Stimulated activated memory B cell treated with anti-CD40 and anti-IgM and Interleukin-4, amounts not matched to agents 10 μg/mL and 1 μg/mL and 100 μg/mL, for 72 hours (primary cell): ENCODE measurements at places on chromosomes 3 and 15.

GRCh38 chr3:131079086-131079485 is 52.4 kb downstream of the NEK11 start:
- ATAC-seq, result no peak

GRCh38 chr3:65339192-65339740 is 651.5 kb upstream of the ADAMTS9 start:
- ATAC-seq, result no peak

GRCh38 chr15:85155360-85155759 is 173.7 kb downstream of the PDE8A start:
- no peak for ATAC-seq

- no peak for ATAC-seq
These were observed 1.4 kb upstream of the NSMCE3 start for GRCh38 chr15:29270976-29271375.

GRCh38 chr3:196554205-196554604 is 14.1 kb downstream of the WDR53 start:
- no peak for ATAC-seq

DNA sequence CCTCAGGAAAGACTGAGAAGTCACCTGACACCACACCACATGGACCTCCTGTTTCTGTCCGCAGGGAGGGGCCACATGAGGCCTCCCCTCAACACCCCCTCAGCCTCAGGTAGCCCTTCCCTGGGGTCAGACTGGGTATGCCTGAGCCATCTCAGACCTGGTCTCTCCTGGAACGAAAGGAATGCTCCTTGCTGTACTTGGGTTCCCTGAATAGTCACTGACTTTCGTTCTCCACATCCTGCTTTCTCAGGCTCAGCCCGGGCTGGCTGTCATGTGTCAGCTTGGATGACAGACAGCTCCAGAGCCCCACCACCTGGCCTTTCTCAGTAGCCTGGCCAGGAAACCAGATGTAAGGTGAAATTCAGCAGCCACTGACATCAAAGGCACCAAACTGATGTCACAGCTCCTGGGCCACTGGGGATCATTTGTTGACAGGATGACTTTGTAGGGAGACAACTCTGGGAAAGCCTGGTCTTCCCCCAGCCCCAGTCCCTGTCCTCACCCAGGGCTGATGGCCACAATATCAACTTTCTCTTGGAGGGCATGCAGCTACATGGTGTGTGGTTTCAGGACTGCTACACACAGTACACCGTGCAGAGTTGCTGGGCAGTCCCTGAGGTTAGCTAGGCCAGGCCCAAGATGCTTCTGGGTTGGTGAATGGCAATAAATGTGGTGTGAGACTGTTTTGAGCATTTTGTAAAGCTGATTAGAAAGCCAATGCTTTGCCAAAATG is 141.4 kb upstream of the MRPS22 start:
- ATAC-seq, result no peak

- no peak for ATAC-seq
These were observed 833.7 kb downstream of the ROBO2 start for GRCh38 chr3:77873598-77873997.

DNA sequence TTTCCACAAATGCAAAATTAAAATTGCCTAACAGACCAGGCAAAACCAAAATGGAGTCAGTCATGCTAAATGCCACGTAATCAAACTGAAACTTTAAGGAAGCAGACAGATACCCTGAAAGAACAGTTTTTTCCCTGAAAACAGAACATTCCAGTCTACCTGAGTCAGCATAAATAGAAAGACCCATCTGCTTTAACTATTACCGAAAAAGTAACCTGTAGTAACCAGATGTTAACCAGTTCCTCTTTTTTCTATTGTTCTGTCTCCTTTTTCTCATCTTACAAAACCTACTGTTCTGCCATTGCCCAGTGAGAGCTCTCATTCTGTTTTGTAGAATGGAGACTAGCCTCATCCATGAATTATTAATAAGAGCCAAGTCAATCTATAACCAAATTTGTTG is 286.0 kb downstream of the CACNA2D3 start:
- no peak for ATAC-seq

- no peak for ATAC-seq
These were observed 4.5 kb downstream of the EIF3J start for GRCh38 chr15:44541282-44541958.

- peak; percentile 0 for ATAC-seq
These were observed 18.7 kb downstream of the ZNF80 start for GRCh38 chr3:114218578-114219185.

- no peak for ATAC-seq
These were observed 246.4 kb upstream of the LRIG1 start for GRCh38 chr3:66747261-66747660.

GRCh38 chr15:68385240-68385561 is 46.8 kb downstream of the ITGA11 start:
- no peak for ATAC-seq

- no peak for ATAC-seq
These were observed 67.8 kb downstream of the TTC23 start for GRCh38 chr15:99181545-99181971.

DNA sequence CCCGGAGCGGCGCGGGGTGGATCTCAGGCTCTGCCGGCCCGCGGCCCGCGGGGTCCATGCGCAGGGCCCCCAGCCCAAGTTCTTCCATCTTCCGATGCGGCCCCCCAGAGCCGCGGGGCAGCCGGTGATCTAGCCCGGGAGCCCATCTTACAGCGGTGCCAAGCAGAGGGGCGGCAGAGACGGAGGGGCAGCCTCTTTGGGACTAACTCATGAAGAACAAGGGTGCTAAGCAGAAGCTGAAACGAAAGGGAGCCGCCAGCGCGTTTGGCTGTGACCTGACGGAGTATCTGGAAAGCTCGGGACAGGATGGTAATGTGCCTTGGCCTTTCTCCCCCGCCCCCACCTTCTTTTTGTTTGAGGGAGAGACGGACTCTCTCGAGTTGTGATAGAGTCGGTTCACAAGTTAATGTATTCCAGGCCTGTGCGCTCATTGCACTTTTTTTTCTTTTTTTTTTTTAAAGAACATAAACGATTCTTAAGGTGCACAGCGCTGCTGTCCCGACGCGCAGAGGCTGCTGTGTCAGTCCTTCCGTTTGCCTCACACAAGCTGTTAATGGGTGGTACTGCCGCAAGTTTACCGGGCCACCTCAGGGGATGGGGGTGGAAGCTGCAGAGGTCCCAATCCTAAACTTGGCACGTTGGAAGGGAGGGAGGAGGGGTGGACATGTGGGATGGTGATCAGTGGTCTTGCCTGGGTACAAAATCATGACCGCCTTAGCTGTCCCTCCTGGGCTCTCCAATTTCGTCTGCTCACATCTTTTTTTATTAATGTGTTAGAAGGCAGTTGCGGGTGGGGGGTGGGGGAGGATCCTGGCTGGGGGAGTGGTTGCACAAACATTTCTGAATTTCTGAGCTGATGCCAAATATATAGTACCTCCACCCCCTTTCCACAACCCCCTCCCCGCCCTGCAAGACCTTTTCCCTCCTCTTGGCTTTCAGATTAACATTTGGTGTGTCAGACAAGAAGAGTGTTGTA is 801 bp downstream of the ARHGAP31 start:
- peak; percentile 64 for ATAC-seq

GRCh38 chr3:72473156-72473555 is 375.1 kb downstream of the SHQ1 start:
- ATAC-seq, result peak; percentile 51

DNA sequence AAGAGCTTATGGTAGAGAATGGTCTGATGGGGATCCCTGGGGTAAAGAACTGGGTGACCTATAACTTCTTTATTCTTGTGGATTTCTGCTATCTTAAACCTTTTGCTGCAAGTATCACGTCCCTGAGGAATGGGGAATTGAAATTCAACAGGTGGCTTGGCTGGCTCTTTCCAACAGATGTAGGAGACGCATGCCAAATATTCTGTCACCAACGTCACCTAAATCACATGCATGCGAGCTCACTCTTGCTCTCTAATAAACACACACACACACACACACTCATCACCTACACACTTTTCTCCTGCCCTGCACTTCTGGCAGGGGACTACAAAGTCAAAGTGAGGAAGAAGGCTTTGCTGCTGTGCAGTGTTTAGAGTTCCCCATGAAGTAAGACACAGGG is 145.8 kb upstream of the NECTIN3 start:
- no peak for ATAC-seq

DNA sequence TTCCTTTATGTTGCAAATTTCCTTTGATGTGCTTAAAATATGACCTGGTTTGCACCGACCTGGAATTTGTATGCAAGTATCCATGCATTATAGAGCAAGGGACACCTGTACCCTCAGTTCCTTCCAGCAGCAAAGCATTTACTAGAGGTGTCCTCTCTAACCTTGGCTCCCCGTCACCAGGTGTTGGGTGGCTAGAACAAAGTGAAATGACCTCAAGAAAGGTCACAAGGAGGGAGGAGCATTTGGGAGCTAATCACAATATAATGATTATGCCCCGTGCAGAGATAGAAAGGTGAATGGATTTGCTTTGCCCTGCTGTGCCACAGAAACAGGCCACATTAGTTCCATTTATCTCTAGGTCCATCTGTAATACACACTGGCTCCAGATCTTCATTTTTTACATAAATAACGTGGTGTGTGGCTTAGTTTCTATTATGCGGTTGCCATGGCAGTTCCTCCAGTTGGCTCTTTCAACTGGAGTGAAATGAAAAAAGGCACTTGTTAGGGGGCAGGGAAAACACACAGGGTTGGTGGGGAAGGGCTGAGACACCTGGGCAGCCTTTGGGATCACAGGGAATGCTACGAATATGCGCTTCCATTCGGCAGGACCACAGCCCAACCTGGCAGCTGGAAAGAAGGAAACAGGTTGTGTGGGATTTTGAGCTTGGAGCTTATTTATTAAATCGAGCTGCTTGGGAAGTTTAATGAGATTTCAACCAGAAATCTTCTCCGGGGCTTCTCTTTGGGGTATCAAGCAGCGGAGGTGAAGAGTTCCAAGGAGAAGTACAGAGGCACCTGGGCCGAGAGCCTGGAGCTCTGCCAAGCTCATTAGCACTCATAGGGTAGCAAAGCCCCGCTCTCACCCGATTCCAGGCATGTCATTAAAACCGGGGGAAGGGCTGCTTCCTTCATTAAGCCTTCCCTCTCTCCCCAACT is 233.5 kb upstream of the ST8SIA2 start:
- ATAC-seq, result no peak

GRCh38 chr3:97278506-97278905 is 464.1 kb downstream of the EPHA6 start:
- no peak for ATAC-seq

DNA sequence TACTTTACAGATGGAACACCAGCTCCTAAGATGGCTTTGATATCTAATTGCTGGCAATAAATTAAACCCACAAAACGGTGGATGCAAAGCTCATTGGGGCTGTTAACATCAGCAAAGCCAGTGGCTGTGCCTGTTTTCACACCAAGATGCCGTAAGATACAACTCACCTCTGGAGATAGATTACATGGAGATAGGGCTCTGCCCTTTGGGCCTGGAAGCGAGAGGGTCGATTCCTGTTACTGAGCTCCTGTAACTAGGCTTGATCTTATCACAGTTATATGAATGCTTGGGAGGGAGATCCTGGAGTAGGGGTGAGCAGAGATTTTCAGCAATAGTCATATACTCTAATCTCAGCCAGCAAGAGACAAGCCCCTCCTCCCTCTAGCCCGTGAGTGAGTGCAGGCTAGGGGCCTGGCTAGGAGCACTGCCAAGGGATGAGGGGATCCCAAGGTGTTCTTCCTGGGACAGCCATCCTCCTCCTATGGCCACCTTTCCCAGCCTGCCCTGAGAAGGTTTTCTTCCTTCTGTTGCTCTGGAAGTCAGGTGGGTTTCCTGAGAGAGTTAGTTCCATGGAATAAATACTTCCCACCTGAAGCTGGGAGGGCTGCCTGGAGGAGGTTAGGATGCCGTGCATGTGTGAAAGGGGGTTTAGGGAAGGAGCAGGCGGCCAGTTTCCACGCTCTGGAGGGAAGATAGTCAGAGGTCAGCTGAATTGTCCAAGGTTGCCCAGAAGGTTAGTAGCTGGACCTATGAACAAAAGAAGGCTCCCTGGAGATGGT is 18.1 kb upstream of the DOCK3 start:
- ATAC-seq, result no peak

DNA sequence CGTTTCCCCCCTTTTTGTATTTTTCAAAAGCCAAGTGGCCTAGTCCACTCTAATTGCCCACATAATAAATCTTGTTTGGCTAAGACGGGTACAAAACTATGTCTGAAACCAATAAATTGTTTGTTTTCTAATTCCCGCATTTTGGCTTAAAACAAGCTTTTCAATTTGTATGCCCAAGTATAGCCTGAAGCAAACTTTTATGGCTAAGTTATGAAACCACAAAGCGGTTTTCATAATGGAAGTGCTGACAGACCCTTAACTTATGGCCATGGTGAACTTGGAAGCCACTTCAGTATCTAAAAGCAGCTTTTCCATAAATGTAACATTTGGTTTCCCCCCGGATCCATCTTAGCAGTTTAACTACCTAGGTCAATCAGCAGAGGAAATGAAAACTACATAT is 29.9 kb upstream of the POLR2M start:
- no peak for ATAC-seq

DNA sequence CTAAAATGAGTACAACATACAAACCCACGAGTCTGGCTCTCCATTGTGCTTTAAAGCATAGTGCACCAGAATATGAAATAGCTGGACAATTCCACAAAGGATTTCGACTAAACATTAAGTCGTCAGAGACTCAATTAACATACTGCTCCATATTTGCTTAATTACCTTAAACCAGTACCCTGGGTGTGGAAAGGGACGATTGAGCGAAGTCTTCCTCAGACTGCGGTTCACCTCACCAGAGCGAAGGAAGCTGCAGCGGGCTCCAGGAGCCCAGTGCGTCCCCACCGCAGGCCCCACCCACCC is 218 bp upstream of the TRPC1 start:
- ATAC-seq, result peak; percentile 4

GRCh38 chr3:129747992-129748391 is 141.5 kb upstream of the PLXND1 start:
- no peak for ATAC-seq

- ATAC-seq, result no peak
These were observed 700 bp downstream of the MKRN2 start for GRCh38 chr3:12557473-12558100.

DNA sequence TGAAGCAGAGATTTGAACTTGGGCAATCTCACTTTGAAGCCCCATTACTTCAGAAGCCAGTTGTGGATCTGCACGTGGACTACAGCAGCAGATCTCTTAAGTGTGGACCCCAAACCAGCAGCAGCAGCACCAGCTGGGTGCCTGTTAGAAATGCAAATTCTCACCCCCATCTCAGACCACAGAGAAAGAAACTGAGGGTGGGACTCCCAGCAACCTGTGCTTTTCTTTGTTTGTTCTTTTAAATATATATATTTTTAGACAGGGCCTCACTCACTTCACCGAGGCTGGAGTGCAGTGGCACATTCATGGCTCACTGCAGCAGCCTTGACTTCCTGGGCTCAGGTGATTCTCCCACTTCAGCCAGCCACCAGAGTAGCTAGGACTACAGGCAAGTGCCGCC is 53.2 kb downstream of the SLTM start:
- ATAC-seq, result no peak

GRCh38 chr3:36957862-36958686 is 13.2 kb upstream of the TRANK1 start:
- no peak for ATAC-seq

DNA sequence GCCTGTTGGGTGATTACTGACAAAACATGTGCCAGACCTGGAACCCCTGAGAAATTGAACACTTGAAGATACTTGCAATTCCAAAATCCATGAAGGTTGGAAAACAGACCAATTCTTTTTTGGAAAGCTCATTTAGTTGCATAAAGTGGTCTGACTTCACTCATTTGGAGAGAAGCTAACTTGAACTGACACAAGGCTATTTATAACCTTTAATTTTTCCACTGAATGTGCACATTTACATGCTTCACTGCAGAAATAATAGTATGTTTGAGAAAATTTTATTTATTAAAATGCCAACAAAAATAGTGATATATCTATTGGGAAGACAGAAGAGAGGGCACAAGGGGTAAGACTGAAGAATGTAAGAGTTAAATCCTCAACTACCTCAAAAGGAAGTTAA is 92.1 kb downstream of the MOBP start:
- ATAC-seq, result no peak

- ATAC-seq, result no peak
These were observed 10.1 kb downstream of the ARHGAP31 start for GRCh38 chr3:119304201-119304713.
